T-helper 22 cell (primary cell): ENCODE measurements at places on chromosomes 1 and 21.

- no peak for DNase-seq
Observed at GRCh38 chr1:186648613-186649012, 31.6 kb downstream of the PTGS2 start.

GRCh38 chr1:3904006-3904842 lies 4.2 kb upstream of the C1orf174 start:
- no peak for DNase-seq

DNA sequence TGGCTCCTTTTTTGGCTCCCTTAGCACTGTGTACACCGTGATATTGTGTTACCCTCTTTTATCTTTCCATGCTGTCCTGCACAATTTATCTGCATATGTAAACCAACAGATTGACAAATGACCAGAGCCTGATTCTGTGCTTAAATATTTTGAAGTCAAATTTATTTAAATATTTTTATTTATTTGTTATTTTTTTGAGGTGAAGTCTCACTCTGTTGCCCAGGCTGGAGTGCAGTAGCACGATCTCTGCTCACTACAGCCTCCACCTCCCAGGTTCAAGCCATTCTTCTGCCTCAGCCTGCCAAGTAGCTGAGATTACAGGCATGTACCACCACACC lies 12.8 kb downstream of the PMF1 start:
- no peak for DNase-seq

DNA sequence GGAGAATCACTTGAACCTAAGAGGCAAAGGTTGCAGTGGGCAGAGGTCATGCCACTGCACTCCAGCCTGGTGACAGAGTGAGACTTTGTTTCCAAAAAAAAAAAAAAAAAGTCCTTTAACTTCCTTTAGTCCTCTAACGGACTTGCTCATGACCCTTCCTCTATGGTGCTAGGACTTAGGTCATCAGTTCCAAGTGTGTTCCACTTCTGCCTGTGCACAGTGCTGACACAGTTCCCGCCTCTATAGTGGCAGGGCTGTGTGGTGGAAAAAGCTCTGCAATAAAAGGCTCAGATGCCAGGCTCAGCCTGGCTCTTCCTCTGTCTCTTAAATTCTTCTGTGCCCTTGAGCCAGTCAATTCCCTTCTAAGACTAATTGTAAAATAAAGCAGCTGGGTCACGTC lies 22.0 kb downstream of the CC2D1B start:
- no peak for DNase-seq

GRCh38 chr1:232586679-232587078 lies 43.3 kb downstream of the SIPA1L2 start:
- DNase-seq: no peak

GRCh38 chr1:10832703-10833102 lies 36.3 kb upstream of the CASZ1 start:
- DNase-seq: no peak

GRCh38 chr1:4775506-4775905 lies 121.1 kb downstream of the AJAP1 start:
- DNase-seq: no peak

GRCh38 chr1:155984341-155984740 lies 6.0 kb upstream of the ARHGEF2 start:
- no peak for DNase-seq

- DNase-seq: no peak
Observed at GRCh38 chr21:41258617-41259016, 58.0 kb upstream of the FAM3B start.

DNA sequence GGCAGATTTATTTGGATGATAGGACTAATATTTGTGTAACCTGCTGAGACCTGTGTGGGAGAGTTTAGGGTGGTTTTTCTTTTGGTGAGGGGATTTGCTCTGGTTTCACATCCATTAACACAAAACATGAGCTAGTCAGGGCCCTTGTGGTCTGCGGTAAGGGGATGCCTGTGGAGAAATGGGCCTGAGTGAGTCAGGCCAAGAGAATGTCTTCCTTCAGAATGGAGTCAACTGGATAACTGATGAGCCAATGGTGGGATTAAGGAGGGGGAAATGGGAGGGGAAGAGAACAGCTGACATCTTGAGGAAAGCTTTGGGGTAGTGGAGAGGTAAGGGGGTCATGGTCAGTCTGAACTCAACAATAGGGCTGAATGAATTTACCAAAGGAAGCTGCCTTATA lies 13.9 kb downstream of the WNT2B start:
- no peak for DNase-seq

GRCh38 chr1:88398338-88398737 lies 285.7 kb upstream of the PKN2 start:
- no peak for DNase-seq
